ENCODE measurements at places on chromosomes 2 and 18.

- peak; percentile 34 for DNase-seq
These were observed 13.0 kb upstream of the FAHD2A start for GRCh38 chr2:95389245-95390119.

DNA sequence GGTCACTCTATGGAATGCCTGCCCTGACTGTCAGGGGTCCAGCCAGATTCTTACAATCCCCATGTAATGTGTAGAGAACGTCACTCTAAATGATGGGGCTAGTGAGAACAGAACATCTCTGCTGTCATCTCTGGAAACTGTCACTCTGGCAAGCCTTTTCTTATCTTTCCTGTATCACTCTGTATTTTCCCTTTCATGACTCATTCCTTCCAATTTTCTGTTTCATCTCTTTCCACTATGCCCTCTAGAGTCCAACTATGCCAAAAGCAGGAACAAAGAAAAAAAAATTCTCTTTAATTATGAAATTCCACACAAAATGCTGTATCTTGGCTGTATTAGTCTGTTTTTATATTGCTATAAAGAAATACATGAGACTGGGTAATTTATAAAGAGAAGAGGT is 608.8 kb downstream of the ADCYAP1 start:
- DNase-seq, result no peak

DNA sequence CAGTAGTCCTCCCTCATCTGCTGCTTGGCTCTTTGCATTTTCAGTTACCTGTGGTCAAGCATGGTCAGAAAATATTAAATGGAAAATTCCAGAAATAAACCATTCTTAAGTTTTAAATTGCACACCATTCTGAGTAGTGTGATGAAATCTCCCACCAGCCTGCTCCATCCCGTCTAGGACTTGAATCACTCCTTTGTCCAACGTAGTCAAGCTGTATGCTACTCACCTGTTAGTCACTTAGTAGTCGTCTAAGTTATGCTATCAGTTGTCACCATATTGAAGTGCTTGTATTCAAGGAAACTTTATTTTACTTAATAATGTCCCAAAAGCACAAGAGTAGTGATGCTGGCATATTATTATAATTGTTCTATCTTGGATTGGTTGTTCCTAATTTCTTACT is 172.5 kb downstream of the FIGN start:
- DNase-seq, result no peak

- DNase-seq, result no peak
These were observed 124.2 kb downstream of the NEDD4L start for GRCh38 chr18:58168221-58168620.

DNA sequence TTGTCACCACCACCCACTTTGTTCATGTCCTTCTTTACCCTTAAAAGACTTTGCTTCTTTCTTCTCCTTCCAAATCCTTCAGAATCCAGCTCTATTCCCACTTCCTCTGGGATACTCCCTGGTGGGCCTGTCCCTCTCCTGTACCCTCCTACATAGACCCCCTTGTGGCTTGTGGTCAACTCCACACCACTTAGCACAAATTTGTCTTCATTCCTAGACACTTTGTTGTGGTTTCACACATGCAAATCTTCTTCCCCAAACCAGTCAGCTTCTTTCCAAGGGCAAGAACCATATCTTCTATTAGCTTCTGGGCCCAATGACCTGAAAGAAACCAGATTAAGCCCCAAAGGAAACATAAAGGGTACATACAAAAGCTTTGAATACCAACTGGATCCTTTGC is 342.4 kb downstream of the TNS1 start:
- no peak for DNase-seq

GRCh38 chr18:54162431-54162830 is 62.0 kb downstream of the MBD2 start:
- no peak for DNase-seq

DNA sequence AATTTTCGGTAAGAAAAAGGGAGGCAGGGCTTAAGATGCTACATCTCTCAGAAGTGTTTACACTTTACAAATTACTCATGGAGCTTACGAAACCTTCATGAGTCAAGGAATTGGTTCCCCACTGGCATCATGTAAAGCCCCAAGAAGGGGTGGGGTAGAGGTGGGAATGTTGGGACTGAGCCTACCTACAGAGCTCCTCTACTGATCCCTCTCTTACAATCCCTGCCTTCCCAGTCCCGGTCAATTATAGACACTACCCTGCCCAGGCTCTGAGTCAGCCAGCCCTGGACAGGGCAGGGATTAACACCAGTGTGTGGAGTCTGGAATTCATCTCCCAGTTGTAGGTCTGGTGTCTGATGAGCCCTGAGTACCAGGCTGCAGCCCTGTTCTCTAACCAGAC is 248.9 kb downstream of the PAX3 start:
- no peak for DNase-seq

DNA sequence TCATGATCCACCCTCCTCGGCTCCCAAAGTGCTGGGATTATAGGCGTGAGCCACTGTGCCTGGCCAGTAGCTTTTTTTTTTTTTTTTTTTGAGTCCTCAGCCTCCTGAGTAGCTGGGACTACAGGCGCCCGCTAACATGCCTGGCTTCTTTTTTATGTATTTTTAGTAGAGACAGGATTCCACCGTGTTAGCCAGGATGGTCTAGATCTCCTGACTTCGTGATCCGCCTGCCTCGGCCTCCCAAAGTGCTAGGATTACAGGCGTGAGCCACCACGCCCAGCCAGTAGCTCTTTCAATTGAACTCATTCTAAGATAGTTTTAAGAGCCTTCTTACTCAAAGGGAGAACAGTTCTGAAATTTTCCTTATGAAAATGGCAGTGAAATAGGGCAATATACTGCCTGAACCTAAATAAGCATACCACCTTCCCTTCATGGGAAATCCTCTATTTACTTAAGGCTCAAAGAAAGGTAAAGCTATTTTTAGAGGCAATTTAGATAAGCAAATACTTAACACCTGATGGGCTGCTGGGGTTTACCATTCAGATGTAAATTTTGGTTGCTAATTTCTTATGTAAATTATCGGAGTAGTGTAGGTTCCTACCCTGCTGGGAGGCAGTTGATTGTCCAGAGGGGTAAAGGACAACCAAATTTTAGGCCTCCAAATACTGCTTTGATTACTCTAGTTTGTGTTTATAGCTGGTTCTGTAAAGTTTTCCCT is 144.7 kb downstream of the GREB1L start:
- no peak for DNase-seq

DNA sequence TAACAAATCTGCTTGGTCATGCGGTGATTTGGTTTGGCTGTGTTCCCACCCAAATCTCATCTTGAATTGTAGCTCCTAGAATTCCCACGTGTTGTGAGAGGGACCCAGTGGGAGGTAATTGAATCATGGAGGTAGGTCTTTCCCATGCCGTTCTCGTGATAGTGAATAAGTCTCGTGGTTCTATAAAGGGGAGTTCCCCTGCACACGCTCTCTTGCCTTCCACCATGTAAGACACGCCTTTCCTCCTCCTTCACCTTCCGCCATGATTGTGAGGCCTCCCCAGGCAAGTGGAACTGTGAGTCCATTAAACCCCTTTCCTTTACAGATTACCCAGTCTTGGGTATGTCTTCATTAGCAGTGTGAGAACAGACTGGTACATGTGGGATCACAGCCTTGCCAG is 36.7 kb downstream of the TRABD2A start:
- no peak for DNase-seq

DNA sequence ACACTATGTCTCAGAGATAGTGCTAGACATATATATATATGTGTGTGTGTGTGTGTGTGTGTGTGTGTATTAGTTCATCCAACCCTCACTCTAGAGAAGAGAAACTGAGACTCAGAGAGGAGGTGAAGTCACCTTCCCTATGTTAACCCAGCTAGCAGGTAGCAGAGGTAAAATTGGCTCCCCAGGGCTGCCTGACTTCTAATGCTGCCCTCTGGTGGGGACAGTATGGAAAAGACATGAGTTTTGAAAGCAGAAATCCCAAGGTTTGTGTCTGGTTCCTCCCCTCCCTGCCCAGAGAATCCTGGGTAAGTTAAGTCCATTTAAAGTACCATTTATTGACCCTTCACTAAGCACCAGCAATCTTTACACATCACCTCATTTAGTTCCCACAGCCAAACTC is 137.7 kb downstream of the THNSL2 start:
- DNase-seq, result no peak

DNA sequence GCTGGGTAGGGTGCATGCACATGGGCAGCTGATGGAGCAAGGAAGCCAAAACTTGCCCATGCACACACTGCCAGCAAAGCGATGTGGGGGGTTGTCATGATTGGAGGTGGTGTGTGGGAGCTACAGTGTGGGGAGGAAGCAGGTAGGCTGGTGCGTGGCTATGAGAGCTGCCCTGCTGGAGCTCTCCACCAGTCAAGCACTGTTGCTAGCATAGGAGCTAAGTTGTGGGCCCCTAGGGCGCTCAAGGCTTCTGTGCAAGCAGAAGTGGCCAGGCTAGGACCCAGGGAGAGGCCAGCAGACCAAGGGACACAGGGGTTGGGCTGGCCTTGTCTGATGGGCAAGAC is 20.2 kb downstream of the EHBP1 start:
- DNase-seq, result no peak

DNA sequence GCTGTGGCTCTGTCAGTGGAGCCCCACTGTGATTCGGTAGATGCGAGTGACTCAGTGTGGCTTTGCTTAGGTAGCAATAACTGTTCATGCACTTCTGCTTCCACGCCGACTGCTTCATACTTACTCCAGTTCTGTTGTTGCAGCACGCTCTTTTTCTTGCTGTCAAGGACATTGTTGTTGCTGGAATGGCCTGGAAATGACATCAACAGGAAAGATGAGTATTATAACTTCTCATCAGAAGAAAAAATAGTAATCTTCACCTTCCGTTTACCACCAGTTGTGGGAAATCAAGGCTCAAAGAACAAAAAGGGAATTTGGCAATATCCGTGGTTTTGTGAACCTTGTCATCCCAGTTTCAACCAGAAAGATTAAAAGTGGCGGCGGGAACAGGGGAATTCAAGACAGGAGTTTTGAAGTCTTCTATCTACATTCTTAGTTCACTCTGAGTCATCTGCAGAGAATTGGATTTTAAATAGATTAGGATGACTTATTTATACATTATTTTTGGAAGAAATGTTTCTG is 8.3 kb downstream of the TM4SF20 start:
- DNase-seq, result no peak

DNA sequence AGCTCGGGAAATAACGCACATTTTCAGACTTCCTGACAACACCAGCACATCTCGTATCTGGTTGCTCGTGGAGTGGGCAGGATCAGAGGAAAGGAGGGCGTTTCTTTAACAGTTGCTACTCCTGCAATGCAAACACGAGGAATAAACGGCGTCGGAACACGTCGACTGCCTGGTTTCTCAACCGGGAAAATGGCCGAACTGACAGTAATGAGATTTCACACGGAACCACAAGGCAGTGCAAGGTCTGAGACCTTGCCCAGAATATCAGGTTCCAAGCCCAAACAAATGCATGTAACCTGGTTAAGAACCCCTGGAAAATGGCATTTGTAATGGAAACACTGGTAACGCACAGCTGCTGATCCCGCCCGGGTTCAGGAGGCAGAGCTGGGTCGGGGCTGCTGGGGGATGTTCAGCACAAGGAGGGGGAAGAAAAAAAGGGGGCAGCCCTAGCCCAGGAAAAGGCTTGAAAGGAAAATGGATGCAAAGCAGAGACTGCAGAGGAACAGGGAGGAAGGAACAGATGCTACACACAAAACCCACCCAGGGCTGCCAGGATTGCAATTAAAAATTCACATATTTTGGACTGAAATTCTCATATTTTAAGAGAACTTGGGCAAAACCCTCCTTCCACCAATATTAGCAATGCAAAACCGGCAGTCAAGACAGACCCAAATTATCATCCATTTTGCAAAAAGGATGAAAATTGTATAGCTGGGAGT is 61.6 kb upstream of the KLHL29 start:
- no peak for DNase-seq

DNA sequence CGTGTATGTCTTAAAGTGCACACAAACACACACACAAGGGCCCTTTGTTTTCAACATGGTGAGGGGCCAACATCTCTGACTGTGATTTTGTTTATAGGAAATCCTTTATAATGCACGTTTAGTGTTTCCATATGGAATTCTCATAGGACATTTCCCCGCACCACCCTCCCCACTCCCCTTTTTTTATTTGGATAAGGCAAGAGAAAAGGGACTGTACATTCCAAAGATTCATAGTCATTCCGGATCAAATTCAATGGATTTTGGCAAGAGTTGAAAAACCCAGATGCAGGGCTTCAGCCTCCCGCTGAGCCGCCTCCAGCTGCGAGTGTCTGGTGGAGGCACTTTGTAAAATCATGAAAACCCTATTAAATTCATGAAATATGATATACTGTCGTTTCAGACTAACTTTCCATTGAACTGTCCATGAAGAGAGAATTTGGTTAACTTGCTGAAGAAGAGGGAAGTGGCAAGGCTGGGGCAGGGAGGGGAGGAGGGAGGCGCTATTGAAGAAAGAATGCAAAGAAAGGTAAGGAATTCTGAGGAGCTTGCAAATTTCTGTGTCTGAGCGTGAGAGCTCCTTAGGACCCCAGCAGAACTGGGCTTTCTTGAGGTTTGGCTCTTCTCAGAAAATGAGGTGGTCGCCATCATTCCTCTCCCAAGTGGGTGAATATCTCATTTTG is 25.8 kb upstream of the SLC14A2 start:
- no peak for DNase-seq

GRCh38 chr2:219784178-219784577 is 156.7 kb downstream of the SLC4A3 start:
- no peak for DNase-seq

GRCh38 chr2:163630836-163631235 is 105.0 kb downstream of the FIGN start:
- no peak for DNase-seq

- peak; percentile 38 for DNase-seq
These were observed 9.4 kb downstream of the KHK start for GRCh38 chr2:27095745-27096651.

DNA sequence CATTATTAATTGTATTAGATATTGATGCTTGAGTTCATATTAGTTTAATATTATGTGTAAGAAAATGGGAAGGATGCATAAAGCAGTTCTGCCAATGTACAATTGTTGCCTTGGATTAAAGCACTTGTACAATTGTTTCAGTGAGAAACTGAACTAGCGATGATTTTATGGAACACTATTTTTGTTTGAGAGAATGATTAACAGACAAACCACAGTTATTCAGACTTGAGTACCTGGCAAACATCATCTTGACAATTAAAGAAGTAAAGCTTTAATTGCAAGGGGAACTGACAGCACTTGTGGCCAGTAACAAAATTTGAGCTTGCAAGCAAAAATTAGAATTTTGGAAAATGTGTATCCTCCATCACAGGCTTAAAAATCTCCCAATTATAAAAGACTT is 214.3 kb downstream of the RIT2 start:
- DNase-seq, result no peak
